ENCODE measurements at places on chromosomes 11 and 22.
A peak's percentile ranks its signal among the peaks of the same experiment; 100 is the strongest.

DNA sequence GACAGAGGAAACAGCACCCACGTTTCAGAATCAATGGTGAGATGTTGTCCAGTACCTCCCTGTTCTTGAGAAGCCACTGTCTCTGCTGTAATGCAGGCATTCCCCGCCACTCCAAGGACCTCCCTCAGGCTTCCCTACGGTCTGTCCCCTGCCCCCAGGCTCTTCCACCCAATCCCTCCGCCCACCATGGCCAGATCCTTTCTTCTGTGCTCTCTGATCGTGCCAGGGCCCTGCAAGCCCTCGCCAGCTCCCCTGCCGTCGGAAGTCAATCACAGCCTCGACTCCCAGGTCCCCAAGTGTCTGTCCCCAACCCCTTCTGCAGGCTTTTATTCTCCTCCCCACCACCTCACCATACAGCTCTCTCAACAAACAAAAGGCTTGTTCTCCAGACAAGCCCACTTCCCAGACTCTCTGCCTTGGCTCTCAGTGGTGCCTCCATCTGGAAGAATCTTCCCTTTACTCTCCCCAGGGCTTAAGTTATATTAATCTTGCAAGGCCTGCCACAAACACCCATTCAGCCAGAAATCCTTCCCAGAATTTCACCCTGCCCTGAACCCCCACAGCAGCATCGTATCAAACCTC is 13.7 kb downstream of the SCN4B start:
- no peak for DNase-seq

DNA sequence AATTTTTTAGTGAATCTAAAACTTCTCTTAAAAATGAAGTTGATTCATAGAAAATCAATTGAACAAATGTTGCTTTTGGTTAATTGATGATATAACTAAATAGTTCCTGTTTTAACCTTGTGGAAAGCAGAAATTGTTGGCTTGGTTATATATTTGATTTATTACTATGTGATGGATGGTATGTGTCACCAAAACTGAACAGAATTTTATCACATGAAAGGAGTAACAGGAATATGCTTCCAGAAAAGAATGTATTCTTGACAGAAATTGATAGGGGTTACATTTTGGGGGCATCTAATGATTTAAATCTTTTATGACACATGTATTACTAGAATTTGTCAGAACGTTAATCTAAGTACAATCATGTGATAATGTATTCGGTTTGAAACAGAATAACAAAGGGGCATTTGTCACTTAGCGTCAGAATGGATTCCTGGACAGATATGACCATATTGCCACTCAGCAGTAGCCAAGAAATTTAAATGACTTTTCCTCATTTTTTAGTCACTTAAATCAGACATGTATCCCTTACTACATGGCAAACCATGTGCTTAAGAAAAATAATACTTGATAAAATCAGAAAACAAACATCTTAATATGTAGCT is 295.2 kb downstream of the GRM5 start:
- DNase-seq: no peak

DNA sequence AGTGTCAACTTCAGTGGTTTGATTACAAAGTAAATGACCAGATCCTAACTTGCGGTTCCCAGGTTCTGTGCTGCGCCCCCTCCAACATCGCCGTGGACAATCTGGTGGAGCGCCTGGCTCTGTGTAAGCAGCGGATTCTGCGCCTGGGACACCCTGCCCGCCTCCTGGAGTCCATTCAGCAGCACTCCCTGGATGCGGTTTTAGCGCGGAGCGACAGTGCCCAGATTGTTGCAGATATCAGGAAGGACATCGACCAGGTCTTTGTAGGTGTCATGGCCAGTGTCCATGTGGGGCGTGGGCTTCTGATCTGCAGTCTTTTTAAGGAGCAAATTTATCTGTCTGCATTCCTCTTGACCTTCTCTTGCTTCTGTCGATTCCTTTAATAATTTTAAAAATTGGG is 11.1 kb downstream of the IGHMBP2 start:
- DNase-seq: no peak

- DNase-seq: no peak
Observed at GRCh38 chr22:24503137-24503842, 8.2 kb downstream of the UPB1 start.

- no peak for DNase-seq
Observed at GRCh38 chr11:116787786-116788486, at the start of gene ZPR1. ZPR1 (minus strand) TSS chr11:116788023; CDS start chr11:116787990, 33 bp downstream.

DNA sequence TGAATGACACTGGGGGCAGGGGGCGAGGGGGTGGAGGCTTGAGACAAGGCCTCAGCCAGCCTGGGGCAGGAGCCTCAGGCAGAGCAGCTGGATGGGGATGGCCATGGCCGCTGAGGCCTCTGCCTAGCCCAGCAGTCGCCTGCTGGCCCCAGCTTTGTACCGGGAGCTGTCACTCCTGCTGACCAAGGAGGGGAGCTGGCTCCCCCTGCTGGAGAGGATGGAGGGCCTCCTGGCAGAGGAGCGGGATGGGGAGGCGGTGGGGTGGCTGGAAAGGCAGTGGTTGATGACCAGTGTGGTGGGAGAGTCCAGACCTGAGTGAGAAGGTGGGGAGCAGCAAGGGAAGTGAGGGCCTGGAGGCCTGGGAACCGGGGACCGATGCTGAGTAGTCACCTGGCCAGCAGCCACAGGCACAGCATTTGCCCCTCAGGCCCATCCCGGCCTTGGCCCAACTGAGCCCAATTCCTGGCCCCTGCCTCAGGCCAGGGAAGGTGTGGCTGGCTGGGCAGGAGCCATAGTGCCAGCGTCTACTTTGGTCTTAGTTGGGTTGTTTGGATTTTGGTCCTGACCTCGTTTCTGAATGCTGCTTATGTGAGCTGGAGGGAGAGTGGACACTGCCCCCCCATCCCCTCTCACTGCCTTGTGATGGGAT is 6.0 kb upstream of the SUSD2 start:
- DNase-seq: no peak

DNA sequence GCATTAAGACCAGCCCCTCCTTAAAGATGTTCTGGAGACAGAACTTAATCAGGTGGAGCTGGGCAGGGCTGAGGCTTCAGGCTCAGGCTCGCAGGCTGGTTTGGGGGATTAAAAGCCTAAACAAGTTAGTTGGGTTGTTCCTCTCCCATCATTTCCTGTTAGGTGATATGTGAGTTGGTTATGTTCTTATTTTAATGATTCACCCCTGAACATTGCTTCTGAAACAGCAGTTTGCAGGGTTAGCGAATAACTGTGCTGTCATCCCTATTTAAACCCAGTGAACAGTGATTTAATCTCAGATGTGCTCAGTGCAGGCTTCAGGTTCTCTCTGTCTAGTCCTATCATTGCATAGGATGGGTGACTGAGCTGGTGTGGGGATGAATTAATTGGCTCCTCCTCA is 47.4 kb upstream of the BIRC3 start:
- peak; percentile 79 for DNase-seq

- no peak for DNase-seq
Observed at GRCh38 chr22:47596176-47596690, 833.8 kb downstream of the TBC1D22A start.

- peak; percentile 70 for DNase-seq
Observed at GRCh38 chr11:46936138-46937110, at the start of gene CSTPP1. CSTPP1 (plus strand) TSS chr11:46936761; CDS start chr11:46936806, 45 bp downstream.

- DNase-seq: no peak
Observed at GRCh38 chr22:17890892-17891291, 116.6 kb upstream of the BID start.

- no peak for DNase-seq
Observed at GRCh38 chr11:9796266-9796665, 132.4 kb downstream of the SWAP70 start.

DNA sequence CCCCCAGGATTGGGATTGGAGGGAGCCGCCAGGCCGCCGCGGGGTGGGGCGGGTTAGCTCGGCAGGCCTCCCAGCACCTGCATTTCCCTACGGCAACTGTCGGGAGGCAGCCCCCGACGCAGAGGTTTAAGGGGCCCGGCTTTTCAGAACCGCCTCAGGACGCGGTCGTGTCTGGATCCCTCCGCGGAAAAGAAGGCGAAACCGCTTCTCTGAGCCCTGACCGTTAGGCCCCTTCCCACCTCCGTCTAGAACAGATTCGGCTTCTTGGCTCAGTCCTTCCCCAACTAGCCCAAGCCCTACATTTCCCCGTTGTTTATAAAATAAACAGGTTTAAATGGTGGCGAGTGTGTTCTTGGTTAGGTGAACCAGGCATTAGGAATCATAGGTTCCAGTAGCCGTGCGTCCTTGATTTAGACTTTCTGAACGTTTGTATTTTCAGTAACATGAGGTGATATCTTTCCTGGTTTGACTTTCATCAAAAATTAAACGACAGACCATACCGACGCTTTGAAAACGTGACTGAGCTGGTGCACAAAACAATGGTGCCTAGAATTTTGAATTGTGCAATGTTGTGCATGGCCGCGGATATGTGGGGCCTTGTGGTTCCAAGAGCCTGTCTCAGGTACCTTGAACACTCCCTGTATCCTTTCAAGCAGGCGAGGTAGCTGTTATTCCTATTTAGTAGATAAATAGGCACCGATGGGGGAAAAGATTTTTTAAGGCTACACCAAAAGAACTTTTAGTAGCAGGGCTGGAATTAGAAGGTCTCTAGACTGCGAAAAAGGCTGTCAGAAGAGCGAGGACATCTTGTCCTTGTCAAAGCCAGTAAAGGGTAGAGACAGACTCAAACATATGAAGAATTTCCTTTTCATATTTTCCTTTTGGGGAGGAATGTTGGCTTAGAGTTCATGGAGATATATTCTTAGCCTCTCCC is 1.2 kb upstream of the HSPA8 start:
- DNase-seq: no peak

DNA sequence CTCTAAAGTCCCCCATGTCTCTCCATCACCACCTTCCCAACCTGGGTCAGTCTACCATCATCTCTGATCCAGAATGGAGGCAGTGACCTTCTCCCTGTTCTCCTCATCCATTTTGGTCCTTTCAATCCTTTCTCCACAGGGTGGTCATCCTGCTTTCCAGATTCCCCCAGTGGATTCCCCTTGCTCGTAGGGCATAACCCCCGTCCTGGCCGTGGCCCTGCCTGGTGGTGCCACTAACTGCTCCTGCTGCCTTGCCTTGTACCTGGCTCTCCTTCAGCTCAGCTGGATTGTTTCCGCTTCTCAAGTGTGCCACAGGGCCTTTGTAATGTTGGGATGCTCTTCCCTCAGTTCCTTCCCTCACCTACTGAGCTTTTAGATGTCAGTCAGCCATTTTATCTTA is 81.6 kb downstream of the MYO7A start:
- no peak for DNase-seq

DNA sequence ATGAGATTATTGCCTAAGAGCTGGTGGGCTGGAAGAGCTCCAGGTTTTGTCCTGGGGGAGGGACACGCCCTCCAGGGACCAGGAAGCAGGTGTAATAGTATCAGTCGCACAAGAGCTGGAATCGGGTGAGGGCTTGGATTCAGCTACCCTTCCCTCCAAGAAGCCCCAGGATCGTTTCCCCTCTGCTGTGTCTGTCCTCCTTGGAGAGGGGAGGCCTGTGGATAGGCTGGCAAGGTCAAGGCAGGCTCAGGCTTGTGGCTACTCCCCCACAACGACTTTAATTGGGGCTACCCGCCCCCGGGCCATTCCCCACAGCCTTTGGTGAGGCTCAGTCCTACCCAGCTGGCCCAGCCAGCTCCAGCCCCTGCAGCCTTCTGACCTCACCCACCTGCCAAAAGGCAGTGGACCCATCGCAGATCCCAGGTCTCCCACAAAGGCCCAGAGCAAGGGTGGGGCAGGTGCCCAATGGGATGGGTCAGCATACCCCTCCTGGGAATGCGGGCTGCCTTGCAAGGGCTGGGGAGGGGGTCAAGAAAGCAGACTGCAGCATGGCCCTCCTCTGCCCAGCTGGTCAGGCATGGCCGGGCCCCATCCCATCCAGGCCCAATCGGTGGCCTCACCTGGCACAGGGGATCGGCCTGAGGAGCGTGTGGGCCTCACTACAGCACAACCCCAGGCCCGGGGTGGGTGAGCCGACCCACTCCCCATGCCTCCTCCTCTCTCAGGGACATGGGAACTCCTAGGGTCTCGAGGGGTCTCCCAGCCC is 1.0 kb downstream of the CTSD start:
- DNase-seq: no peak

DNA sequence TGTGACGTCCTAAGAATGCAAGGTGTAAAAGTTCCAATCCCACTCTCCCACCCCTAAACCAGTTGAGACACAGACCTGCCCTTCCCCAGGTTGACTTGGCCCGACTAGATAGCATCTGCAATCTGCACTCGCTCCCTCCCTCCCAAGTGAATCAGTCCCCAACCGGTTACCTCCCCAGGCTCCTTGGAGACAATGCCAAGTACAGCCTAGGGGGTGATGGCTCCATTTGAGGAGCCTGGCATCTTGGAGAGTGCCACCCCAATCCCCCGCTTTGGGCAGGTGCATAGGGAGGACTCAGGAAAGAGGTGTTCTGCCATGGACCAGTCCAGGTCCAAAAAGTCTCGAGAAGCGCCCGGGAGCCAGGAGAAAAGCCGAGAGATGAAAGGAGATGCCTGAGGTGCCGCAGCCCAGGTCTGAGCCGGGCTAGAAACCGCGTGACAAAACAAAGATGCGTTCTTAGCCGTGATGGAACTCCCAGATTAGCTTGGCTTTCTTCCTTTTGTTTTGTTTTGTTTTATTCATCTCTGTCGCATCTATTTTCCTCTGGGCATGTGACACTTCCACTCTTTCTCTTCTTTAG is 18.7 kb upstream of the SNX32 start:
- no peak for DNase-seq

DNA sequence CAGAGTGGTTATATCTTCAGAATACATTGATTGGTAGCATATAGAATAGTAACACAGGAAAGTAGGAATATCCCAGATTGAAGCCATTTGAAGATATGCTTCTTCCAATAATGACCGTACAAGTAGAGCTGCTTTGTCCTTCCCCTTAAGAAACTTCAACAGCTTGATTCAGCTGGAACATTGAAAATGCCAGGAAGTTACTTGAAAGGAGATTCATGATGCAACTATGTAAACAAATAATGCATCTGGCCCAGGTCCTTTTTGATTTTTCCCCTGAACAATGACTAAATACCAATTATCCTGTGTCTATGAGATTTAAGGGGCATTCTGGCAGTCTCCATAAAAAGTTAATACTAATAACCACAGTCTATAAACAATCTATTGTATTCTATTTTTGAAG is 3.0 kb downstream of the DKK3 start:
- no peak for DNase-seq

DNA sequence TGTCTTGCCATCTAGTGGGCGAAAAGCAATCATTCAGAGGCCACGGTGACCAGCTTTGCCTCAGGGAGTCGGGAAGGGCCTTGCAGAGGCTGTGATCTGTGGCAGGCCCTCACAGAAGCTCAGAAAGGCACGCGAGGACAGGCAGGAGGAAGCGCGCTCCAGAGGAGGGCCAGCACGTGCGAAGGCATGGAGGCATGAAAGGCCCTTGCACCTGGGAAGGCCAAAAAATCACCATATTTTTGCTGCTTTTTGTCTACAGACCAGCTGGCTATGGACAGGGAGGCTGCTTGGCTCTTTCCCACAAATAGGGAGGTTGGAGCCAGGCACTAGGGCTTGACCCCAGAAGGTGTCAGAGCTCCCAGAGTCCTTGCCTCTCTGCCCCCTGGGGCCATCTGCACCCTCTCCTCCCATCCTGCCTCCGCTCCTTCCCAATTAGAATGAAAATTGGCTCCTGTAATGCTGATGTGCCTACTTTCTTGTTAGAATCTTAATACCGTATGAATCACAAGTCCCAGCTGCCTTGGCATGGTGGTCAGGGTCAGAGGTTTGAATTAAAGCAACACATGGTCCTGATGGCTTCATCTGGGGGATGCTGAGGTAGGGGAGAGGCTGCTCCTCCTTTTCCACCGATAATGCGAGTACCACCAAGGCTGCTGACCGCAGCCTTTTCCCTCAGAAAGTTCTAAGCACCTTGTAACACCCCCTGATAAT is 69.1 kb downstream of the FEZ1 start:
- no peak for DNase-seq

GRCh38 chr11:26976389-26976788 is 17.5 kb upstream of the FIBIN start:
- no peak for DNase-seq

- no peak for DNase-seq
Observed at GRCh38 chr11:16969010-16969999, 44.9 kb downstream of the PLEKHA7 start.
